ENCODE measurements at places on chromosomes 7 and 10.

DNA sequence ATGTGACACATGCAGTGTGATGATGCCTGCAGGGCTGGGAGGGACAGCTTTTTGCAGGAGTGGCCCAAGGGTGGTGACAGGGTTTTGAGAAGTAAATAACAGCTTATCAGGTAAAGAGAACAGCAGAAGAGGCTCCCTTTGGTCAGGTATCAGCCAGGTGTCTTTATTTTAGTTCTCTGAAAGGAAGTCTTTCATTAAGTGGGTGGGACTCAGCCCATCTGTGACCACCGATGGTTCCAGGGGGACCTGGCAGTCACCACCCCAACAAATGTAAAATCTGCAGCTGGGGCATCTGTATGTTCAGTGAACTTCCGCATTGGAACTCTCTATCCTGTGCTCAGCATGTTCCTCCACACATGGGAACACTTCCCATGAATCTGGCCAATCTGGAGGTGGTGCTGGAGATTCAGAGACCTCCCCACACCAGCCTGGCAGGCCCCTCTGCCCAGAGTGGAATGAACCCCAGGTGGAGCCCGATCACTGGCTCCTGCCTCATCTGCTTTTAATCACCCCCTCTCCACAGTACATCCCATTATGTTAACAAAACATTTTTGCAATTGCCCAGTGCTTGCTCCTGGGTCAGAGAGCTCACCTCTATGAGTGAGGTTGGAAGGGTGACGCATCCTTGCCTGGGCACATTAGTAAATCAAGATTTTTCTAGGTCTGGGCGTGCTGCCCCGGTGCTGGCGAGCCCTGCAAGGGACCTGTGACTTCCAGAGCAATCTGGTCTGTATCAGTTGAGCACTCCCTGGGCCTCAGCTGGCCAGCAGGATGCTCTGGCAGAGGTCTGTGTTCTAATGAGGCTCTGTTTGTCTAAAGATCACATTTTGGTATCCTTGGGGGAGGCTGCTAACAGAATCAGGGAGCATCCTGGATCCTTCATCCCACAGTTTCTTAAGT lies 140.4 kb upstream of the GDF10 start:
- no peak for DNase-seq

- no peak for DNase-seq
These were observed 108.0 kb downstream of the GRK5 start for GRCh38 chr10:119315128-119316001.

GRCh38 chr10:112913661-112914287 lies 36.3 kb upstream of the TCF7L2 start:
- peak; percentile 7 for DNase-seq

DNA sequence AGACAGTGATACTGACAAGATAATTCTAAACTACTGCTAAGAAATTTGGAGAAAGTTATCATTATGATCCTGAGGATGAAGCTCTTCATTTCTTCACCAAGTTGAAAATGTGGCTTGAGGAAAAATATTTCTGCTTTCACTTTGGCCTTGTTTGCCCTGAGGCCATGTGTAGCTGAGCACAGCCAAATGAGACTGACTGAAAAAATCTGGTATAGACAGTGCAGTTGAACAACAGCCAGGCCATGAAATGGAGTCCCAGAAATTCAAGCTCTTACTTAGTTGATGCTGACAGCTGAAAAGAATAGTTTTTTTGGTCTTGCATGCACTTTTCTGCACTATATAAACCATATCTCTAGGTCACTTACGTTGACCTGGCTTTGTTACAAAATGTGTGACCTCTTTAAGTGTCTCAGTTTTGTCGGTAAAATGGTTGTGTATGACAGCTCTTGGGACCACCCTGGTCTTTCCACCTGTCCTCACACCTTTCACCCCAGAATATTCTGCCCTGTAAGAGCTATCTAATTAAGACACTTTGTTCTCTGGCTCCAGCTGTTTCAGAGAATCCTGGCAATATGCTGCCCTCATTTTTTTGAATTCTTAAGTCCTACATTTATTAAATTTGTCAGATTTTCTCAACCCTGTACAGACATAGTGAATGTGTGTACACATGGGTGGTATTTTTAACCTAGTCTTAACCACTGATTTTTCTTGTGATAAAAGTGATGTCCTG lies 91.3 kb downstream of the CD36 start:
- no peak for DNase-seq

- DNase-seq = peak; percentile 37
These were observed 71.9 kb downstream of the NT5C2 start for GRCh38 chr10:103120977-103121735.

DNA sequence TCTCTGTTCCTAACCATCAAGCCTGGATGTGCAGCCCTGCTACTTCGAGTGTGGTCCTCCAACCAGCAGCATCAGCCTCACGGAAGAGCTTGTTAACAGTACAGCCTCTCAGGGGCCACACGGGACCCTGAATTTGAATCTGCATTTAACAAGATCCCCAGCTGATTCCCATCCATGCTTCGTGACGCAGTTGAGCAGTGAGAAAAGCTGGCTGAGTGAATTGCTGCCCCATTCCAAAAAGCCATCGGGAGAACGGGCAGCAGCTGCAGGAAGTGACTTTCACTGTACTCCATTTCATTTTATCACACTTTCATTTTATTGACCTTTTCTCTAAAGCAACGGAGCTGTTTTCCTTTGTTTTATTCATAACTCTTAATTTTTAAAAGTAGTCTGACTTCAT lies 22.5 kb downstream of the FAM171A1 start:
- DNase-seq = no peak

DNA sequence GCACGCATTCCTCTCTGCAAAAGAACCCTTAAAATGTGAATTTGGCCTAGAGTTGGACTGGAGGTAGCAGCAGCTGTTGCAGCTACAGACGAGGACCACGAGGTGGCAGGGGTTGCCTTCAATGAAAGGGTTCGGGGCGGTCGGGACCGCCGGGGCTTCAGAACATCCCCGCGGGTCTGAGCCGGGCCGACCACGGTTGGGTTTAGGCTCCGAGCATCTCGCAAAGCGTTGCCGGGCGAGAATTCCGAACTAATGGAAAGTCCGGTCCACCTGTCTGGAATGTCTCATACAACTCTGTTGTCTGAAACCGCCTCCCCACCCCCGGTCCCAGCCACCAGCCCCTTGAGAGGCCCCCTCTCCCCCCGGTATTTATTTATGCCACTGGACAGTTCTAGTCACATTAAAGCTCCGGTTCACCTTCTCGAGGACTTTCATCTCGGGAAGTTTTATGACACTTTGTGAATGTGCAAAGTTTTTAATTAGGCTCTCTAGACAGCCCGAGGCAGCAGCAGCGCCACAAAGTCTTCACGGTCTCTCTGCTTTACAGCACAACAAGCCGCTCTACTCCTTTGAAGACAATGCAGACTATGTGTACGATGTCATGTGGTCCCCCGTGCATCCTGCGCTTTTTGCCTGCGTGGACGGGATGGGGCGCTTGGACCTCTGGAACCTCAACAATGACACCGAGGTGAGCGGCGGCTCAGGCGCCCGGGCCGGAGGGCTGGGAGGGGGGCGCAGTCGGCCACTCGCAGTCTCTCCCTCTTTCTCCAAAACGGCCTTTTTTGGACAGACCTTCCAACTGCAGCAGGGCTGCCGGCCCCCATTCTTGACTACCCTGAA lies 246.2 kb downstream of the SLC25A13 start:
- no peak for DNase-seq

GRCh38 chr7:122974229-122974628 lies 21.3 kb downstream of the TAS2R16 start:
- DNase-seq = no peak

DNA sequence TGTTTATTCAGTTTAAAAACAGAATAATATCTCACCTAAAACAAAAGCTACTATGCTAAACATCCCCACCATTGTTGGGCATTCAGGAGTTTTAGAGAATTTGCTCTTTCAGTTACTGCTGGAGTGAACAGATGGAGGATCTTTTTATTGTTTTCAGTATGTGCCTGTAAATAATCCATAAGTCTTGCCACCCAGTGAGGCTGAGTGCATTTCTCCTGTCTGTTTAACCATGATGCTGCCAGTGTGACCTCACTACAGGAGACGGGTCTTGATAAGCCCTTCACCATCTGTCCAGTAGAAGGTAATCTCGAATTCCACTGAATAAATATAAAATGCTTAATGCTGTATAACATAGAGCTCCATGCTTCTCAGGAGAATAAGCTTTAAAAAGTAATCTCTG lies 430.9 kb downstream of the POM121L12 start:
- no peak for DNase-seq

- DNase-seq = no peak
These were observed 89.8 kb downstream of the TMEM130 start for GRCh38 chr7:98779800-98780587.

GRCh38 chr7:140581411-140581810 lies 59.2 kb downstream of the DENND2A start:
- no peak for DNase-seq

GRCh38 chr7:134703782-134704181 lies 57.1 kb downstream of the BPGM start:
- DNase-seq = no peak

DNA sequence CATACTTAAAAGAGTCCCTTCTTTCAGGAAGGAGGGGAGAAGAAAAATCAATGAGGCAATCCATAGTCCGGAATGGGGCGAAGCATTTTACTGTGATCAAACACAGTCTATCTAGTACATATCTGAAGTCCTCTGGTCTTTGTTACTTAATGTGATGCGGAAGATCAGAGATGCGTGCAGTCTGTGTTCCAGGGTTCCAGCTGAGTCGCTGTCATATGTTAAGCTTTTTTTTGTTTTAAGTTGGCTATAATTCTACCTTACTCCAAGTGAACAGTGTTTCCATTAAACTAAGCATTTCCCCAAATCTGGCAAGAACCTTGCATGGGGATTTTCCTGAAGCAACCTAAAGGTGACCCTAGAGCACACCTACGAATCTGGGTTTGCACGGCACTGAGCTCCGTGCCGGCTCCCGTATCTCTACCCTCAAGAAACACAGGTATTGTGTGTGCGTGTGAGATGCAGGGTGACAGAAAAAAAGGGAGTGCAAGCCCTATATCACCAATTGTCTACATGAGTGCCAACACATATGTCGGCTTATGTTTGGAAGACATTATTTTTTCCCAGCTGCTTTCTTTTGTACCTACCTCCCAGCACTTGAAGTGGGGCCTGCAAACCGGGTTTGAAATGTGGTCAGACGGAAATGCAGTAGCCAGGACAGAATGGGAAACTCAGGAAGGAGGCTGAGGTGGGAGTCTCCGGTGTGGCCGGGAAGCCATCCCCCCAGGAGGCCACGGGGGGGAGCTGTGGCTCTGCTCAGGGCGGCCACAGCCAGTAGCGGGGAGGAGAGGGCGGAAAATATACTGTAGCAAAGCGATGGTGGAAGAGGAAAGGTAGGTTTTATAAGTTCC lies 435.8 kb upstream of the MGMT start:
- DNase-seq = peak; percentile 46

GRCh38 chr10:95814011-95814727 lies 58.2 kb downstream of the ENTPD1 start:
- no peak for DNase-seq

GRCh38 chr10:5565205-5565545 lies 40.4 kb downstream of the CALML3 start:
- DNase-seq = no peak

DNA sequence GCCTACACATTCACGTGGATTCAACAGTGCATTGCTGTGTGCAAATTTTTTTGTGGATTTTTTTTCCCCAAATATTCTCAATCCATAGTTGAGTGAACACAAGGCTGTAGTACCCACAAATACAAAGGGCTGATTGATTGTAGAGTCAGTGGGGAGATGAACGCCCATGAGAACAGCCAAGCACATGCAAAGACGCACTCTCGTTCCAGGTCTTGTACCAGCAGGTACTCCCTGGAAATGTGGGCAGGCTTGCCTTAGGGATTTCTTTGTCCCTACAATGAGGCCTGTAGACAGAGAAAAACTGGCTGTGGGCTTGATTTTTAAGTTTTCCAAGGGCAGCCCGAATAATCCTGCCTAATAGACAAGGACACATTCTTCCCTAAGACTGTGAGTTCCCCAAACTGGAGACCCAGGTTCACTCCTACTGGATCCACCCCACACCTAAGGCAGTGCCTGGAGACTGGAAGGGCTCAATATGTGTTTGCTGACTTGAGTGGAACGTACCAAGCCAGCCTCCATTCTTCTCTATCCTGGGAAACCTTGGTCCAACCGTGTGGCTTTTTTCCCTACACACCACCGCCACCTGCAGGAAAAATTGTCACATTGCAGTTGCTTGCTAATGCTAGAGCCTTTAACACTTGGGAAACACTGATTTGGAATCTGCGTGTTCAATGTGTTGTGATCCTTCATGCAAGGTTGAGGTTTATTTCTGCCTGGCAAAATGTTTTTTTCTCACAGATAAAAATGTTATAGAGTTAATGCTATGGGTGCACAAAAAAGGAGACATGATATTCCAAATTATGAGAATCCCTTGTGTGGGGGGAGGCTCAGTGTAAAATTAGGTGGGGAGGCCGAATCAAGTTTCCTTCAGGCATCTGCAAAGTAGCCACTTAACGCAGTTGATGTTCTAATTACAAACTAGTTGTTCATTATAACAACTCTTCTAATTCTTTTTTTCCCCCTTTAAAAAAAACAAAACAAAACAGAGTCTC lies 49.3 kb downstream of the PPP1R17 start:
- peak; percentile 30 for DNase-seq

DNA sequence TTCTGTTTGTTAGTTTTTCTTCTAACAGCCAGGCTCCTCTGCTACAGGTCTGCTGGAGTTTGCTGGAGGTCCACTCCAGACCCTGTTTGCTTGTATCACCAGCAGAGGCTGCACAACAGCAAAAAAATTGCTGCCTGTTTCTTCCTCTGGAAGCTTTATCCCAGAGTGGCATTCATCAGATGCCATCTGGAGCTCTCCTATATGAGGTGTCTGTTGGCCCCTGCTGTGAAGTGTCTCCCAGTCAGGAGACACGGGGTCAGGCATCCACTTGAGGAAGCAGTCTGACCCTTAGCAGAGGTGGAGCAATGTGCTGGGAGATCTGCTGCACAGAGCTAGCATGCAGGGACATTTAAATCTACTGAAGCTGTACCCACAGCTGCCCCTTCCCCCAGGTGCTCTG lies 26.7 kb upstream of the CROT start:
- no peak for DNase-seq

Data from LNCaP clone FGC (cell line).